ENCODE measurements at places on chromosomes 13 and 19.

DNA sequence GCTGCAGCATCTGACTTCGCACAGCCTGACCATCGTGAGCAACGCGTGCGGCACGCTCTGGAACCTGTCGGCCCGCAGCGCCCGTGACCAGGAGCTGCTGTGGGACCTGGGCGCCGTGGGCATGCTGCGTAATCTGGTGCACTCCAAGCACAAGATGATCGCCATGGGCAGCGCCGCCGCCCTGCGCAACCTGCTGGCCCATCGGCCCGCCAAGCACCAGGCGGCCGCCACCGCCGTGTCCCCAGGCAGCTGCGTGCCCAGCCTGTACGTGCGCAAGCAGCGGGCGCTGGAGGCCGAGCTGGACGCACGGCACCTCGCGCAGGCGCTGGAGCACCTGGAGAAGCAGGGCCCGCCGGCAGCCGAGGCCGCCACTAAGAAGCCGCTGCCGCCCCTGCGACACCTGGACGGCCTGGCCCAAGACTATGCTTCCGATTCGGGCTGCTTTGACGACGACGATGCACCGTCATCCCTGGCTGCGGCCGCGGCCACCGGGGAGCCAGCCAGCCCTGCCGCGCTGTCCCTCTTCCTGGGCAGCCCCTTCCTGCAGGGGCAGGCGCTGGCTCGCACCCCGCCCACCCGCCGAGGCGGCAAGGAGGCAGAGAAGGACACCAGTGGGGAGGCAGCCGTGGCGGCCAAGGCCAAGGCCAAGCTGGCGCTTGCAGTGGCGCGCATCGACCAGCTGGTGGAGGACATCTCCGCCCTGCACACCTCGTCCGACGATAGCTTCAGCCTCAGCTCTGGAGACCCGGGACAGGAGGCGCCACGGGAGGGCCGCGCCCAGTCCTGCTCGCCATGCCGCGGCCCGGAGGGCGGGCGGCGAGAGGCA is 13.6 kb downstream of the C19orf25 start:
- DNase-seq: no peak

GRCh38 chr19:31103228-31103627 is 246.0 kb downstream of the TSHZ3 start:
- no peak for DNase-seq

DNA sequence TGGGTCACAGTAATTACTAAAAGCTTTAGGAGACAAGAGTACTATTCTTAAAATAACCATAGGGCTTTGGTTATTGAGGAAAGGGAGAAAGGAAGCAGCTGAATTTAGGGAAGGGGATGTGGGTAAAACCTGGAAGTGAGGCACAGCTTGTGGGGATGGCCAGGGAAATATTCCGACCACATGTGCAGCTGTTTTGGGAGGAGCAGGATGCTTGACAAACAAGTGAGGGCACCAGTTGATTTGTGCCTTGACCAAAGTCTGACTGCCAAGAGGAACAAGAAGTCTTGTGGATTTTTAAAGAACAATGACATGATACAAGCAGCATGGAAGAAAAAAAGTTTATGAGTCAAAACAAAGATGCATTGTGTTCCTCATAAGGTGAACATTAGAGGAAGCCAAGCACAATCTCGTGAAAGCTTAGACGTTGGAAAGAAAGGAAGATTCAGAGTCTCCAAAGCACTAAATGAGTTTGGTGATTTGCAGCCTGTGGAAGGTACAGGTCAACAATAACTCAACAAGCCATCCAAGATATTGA is 108.5 kb upstream of the GPC6 start:
- DNase-seq: no peak

DNA sequence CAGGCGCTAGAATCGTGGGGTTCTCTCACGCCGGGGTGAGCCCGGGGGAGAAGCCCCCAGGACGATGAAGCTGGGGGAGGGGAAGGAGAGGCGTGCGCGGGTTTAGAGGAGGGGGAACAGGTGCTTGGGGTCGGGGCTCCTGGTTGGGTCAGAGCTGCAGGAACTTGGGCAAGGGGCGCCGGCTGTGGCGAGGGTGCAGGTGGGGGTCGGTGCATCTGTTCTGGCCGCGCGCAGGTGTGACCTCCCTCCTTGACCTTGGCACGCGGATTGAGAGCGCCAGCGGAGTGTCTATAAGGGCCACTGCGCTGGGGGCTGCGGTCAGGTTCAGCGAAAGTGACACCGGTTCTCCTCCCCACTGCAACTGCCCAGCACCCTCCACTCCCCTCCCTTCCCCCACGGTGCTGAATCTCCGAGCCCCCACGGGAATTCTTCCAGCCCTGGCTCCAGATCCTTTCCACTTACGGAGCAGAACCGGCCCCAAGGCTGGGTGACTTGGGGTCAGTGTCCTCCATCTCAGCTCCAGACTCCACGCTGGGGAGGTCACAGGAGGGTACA is 618 bp downstream of the TMEM38A start:
- DNase-seq: no peak

GRCh38 chr13:33612641-33613638 is 205.0 kb upstream of the RFC3 start:
- no peak for DNase-seq

GRCh38 chr19:17329366-17330261 is 5.0 kb downstream of the ANO8 start:
- no peak for DNase-seq

- no peak for DNase-seq
These were observed 29.7 kb downstream of the RASA3 start for GRCh38 chr13:114102521-114103288.

- DNase-seq: no peak
These were observed 43.7 kb downstream of the TMEM255B start for GRCh38 chr13:113802761-113803160.

- DNase-seq: no peak
These were observed 22.0 kb downstream of the SAE1 start for GRCh38 chr19:47152632-47153031.

GRCh38 chr19:4267901-4268815 is 10.9 kb upstream of the SHD start:
- DNase-seq: no peak

- DNase-seq: peak; percentile 62
These were observed 43.7 kb upstream of the ADGRE5 start for GRCh38 chr19:14337510-14337909.

- no peak for DNase-seq
These were observed 1.5 kb downstream of the NUMBL start for GRCh38 chr19:40688987-40689338.

DNA sequence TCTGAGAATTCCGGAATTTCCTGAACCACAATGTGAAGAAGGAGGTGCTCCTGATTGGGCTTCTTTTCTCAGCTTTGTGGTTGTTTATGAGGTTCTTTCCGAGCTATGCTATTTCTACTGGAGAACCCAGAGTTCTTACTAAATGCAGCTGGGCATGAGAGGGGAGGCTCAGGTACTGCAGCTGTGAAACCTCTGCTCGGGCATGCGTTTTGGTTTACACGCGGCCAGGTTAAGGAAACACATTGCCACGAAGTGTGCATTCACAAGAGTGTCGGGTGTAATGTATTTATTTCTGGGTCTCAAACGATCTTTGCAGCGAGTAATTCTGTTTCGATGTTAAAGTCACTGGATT is 661 bp upstream of the MIR17HG start:
- DNase-seq: no peak

GRCh38 chr19:14248578-14249011 is 42.6 kb upstream of the ADGRL1 start:
- peak; percentile 15 for DNase-seq

DNA sequence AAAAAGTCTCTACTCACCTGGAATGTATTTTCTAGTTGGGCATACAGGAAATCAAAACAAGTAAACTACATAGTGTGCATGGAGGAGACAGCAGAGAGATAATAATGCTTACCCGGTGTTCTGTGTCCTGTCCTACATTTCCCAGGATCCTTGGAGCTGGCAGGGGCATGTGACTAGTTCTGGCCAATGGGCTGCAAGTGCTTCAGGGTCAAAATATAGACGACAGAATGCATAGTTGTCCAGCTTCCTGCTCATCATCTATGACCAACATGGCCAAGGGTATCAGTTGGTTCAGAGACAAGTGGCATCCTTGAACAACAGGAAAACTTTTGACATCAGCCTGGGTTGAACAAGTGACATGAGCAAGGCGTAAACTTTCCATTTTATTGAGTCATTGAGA is 8.5 kb downstream of the ZNF317 start:
- DNase-seq: no peak

DNA sequence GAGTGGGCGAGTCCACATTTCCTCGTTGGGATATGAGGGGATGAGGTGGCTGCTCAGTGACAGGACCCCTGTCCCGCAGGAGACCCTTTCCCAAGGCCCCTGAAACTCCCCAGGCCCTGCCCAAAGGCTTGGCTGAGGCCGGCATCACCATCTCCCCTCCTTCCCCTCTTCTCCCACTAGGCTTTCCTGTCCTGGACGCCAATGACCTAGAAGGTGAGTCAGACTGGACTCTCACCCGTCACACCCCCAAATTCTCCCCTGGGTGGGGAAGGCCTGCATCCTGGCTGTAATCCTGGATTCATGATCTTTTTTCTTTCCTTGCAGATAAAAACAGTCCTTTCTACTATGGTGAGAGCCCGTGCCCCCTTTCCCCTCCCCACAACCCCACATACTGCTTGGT is 5.3 kb downstream of the FXYD3 start:
- no peak for DNase-seq

DNA sequence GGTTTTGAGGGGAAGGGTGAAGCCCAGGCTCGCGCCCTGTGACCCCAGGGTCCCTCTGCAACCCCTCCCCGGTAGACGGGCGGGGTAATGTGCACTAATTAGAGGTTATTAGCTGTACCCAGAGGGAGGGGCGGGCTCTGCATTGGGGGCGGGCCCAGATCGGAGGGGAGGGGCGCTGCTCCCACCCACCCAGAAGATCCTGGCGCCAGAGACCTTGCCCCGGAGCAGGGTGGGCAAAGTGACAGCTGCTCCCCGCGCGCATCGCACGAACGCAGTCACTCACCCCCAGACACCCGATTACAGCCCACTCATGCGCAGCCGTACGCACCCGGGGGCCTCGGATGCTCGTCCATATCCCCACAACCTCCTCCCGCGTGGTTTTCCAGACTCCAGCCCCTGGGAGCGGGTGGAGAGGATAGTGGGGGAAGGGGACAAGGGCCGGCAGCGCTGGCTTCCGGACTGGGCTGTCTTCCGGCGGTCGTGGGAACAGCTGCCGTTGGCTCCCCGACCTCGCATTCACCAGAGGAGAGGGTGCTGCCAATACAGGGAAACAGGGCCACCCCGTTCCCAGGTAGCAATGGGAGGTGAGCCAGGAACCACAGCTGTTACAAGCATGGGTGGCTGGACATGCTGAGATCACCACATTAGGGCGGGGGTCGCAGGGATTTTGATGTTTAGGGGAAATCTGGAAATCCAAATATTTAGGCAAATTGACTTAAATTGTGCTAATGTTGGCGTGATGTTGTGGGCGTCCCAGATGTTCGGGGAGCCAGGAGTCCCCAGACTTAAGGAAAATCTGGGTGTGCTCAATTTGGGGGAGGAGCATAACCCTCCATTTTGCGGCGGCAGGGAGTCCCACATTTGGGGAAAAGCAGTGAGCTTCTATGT is 2.9 kb upstream of the HOOK2 start:
- DNase-seq: peak; percentile 32

GRCh38 chr19:2097203-2097885 is 629 bp downstream of the IZUMO4 start:
- peak; percentile 86 for DNase-seq

DNA sequence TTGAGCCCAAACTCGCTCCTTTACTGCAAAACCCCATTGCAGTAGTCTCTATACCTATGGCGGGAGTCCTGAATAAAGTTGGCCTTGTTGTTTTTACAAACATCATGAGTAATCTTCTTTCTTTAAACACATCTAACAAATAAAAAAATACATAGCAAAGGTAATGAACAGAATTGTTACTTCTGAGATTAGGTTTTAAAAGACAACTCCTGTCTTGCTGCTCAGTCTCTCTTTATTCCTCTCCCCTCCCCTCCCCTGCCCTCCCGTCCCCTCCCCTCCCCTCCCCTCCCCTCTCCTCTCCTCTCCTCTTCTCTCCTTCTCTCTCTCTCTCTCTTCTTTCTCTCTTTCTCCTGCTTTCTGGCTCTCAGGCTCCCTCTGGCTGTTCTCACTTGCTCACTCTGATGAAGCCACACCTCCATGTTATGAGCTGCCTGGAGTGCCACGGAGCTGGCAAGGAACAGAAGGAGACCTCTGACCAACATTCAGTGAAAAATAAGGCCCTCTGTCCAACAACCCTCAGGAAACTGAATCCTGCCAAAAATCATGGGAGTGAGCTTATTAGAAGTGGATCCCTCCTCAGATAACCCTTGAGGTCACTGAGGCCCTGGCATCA is 300.7 kb upstream of the MIR17HG start:
- DNase-seq: no peak

DNA sequence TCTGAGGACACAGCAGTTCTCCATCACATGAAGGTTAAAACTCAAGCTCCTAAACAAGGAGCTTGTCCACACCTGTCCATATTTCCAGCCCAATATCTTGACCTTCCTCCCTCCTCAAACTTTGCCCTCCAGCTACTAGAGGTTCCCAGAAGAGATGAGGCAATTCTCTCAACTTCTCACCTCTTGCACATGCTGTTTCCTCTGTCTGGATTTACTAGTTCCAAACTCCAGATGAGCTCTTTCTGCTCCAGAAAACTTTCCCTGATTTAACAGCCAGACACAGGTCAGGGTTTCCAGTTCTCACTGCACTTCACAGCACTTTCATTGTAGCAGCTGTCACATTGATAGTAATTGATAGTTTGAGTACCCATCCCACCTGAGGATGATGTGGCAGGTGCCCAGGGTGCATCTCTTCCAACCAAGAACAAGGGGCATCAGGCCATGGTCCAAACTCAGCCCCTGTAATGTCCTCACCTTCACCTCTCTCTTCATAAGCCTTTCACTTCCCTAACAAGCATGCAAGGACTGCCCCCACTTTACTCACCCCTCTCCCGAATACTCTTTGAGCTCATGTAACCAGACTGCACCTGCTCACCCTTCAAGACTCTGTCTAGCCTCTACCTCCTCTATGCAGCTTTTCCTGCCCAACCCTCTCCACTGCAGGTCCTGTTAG is 3.0 kb upstream of the WDFY2 start:
- DNase-seq: no peak

DNA sequence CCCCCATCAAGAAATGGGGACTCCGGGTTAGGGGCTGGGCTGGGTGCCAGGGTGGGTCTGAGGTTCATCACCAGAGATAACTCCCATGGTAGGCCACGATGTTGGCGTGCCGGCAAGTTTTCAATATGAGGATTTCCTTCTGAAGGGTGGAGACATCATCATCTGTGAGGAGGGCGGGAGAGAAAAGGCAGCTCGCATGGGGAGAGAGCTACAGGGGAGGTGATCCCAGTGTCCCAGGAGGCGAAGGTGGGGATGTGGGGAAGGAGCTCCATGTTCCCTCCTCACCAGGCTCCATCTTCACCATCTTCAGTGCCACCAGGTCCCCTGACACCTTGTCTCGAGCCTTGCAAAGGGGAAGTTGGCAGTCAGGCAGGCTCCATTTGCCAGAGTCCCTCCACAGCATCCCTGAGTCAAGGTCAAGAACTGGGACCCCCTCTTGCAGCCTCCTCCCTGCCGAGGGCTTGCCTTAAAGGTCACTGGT is 430 bp downstream of the MAP4K1 start:
- DNase-seq: no peak

- no peak for DNase-seq
These were observed 61.7 kb downstream of the RAP2A start for GRCh38 chr13:97495678-97496077.
